ENCODE measurements at places on chromosomes 13 and 19. TPM values are rescaled to one million over a fixed set of nuclear protein-coding genes. Genes with fewer than 3 reads are reported as not detected.

DNA sequence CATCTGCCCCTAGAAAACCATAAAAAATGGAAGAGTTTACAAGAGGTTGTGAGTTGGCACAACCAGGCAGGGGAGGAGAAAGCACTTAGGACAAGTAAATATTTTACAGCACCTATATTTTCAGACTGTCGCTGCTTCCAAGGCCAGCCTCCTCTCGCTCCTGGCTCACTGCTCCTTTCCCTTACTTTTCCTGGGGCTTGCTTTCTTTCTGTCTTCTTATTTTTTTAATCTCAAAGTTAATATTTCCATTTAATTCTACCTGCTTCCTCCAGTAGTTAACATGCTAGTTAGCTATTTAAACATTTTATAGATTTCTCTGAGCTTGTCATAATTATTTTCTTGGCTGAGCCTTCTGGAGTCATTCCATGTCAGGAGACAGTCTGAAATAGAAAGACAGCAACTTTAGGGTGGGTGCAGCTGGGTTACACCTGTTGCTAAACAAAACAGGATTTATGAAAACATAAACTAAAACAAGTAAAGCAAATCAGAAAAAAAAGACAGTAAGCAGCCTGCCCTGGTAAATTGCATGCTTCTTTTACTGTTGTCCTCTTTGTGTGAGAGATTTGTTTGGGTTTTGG lies 330.1 kb downstream of the DLEU7 start:
- no peak overlapping the region for H3K4me3 ChIP-seq
- no peaks in the 10 kb centered on the region for H3K27me3 ChIP-seq
- peaks cover 16% of the 10 kb centered on the region for H3K4me1 ChIP-seq
- H3K27ac ChIP-seq = peak overlapping the region; percentile 40
- H3K36me3 ChIP-seq = no peaks in the 10 kb centered on the region

Gene KLK14
- total RNA-seq = 0.31 TPM

DNA sequence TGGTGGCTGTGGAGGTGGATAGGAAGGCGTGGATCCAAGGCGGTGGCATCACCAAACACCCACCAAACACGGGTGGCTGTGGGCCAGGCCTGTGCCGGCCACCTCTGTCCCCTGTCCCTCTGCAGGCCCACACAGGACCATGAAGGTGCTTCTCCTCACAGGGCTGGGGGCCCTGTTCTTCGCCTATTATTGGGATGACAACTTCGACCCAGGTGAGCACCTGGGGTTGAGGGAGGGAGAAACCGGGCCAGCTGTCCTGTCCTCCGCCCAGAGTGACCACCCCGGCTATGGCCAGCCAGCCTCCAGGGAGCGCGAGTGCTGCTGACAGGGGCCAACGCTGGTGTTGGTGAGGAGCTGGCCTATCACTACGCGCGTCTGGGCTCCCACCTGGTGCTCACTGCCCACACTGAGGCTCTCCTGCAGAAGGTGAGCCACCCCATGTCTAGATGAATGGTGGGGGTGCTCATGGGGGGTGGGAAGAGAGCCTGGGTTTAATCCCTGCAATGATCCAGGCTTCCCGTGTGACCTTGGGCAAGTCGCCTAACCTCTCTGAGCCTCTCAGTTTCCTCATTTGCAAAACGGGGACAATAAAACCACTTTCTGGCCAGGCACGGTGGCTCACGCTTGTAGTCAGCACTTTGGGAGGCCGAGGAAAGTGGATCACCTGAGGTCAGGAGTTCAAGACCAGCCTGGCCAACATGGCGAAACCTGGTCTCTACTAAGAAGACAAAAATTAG lies 4.0 kb downstream of the HSD11B1L start:
- DNase-seq = no peak
- H3K27me3 ChIP-seq = no peaks in the 10 kb centered on the region
- no peak overlapping the region for H3K4me3 ChIP-seq

Gene VN1R2
- total RNA-seq = not detected

Gene MEIOSIN
- total RNA-seq = not detected

Gene MADCAM1
- total RNA-seq = 0.44 TPM

Gene RDH8
- not detected for total RNA-seq

Gene TMEM221
- total RNA-seq = not detected

GRCh38 chr19:8142513-8142900 lies 6.9 kb downstream of the FBN3 start:
- no peaks in the 10 kb centered on the region for H3K4me1 ChIP-seq
- no peak overlapping the region for H3K4me3 ChIP-seq
- no peaks in the 10 kb centered on the region for H3K27me3 ChIP-seq
- H3K27ac ChIP-seq = no peak overlapping the region

DNA sequence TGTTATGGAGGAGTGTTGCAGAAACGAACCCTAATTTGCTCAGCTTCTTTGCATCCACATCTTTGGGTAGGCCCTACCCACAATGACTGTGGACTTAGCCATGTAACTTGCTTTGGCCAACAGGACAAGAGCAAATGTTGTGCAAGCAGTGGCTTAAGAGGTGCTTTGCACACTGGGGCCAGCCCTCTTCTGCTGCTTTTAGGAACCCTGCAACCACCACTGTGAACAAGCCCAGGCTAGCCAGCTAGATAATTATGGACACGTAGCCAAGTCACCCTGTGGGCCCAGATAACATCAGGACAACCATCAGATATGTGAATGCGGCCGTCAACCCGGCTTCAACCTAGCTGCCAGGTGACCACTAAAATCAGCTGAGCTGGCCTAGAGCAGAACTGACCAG lies 17.1 kb downstream of the C19orf47 start:
- H3K27me3 ChIP-seq = no peaks in the 10 kb centered on the region
- peaks cover 26% of the 10 kb centered on the region for H3K36me3 ChIP-seq
- no peaks in the 10 kb centered on the region for H3K4me1 ChIP-seq
- no peak overlapping the region for H3K4me3 ChIP-seq
- H3K27ac ChIP-seq = no peak overlapping the region
- DNase-seq = no peak

DNA sequence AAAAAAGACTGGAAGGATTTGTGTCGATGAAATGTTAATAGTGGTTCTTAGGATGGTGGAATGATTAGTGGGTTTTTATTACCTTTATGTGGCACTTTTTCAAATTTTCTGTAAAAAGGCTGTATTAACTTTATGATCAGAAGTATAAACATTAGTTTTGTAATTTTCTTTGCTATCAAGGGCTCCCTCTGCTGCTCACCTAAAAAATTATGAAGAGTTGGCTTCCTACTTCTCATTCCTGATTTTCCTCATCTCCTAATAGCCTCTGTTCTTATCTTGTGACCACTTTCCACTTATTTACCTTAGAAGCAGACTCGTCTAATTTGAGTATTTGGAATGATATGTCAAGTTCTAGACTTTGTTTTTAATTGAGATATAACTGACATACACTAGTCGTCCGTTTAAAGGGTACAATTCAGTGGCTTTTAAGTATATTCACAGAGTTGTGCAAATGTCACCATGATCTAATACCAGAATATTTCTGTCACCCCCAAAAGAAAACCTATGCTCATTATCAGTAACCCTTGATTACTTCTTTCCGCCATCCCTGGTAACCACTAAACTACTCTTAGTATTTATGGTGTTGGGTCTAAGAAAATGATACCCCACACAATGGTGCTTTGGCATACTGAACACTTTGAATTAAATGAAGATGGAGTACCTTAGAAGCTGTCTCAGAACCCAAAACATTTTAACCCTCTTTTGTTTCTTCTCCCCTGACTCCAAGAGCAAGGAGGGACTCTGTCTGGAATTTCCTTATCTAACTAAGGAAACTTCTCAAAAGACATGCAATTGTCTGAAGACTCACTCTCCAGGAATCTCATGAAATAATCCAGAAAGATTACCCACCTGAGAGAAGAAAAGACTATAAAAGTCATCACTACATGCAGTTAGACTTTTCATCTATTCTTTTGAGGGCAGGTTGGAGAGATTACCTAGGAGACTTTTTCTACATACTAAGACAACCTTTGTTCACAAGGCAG lies 311.3 kb downstream of the DLEU7 start:
- no peak overlapping the region for H3K4me3 ChIP-seq
- H3K4me1 ChIP-seq = no peaks in the 10 kb centered on the region
- no peaks in the 10 kb centered on the region for H3K27me3 ChIP-seq
- H3K36me3 ChIP-seq = no peaks in the 10 kb centered on the region

DNA sequence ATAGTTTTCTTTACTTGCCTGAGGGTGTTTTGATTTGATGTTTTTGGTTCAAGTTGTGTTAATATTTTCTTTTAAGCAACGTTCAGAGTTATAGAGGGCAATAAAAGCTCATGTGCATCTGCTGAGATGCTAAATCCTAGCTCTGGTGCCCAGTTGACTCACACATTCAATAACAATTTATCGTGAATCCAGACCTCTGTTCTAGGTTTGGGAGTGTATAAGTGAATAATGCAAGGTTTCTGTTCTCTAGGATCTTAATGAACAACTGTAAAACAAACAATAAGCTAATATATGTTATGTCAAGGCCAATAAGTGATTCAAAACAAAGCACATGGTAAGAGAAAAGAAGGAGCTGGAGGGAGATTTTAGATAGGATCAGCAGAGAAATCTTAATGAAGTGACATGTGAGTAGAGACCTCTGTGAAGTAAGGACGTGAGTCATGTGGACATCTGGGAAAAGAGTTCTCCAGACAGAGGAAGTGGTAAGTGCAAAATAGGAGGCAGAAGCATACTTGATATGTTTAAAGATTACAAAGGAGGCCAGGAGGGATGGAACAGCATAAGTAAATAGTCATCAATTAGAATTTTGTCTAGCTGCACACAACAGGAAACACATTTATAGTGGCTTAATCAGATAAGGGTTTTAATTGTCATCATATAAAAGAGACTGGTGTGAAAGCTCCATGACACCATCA lies 278.5 kb upstream of the HTR2A start:
- H3K27ac ChIP-seq = no peak overlapping the region
- H3K4me3 ChIP-seq = no peak overlapping the region
- no peaks in the 10 kb centered on the region for H3K36me3 ChIP-seq
- no peaks in the 10 kb centered on the region for H3K27me3 ChIP-seq
- no peak for DNase-seq
- H3K4me1 ChIP-seq = no peaks in the 10 kb centered on the region

GRCh38 chr19:48565090-48565489 lies 13.1 kb downstream of the SULT2B1 start:
- no peaks in the 10 kb centered on the region for H3K4me1 ChIP-seq
- no peak overlapping the region for H3K27ac ChIP-seq
- DNase-seq = no peak
- no peak overlapping the region for H3K4me3 ChIP-seq
- no peaks in the 10 kb centered on the region for H3K27me3 ChIP-seq

GRCh38 chr13:97539651-97540610 lies 106.0 kb downstream of the RAP2A start:
- no peak for DNase-seq
- H3K27me3 ChIP-seq = no peaks in the 10 kb centered on the region
- no peaks in the 10 kb centered on the region for H3K36me3 ChIP-seq
- no peaks in the 10 kb centered on the region for H3K4me1 ChIP-seq
- no peak overlapping the region for H3K4me3 ChIP-seq

Gene KASH5
- 0.31 TPM for total RNA-seq

GRCh38 chr13:55517312-55517711 lies 1623.4 kb upstream of the PRR20A start:
- H3K4me3 ChIP-seq = no peak overlapping the region
- no peaks in the 10 kb centered on the region for H3K27me3 ChIP-seq
- H3K36me3 ChIP-seq = no peaks in the 10 kb centered on the region
- no peaks in the 10 kb centered on the region for H3K4me1 ChIP-seq
- no peak for DNase-seq

GRCh38 chr13:23632048-23632582 lies 61.9 kb downstream of the TNFRSF19 start:
- no peak overlapping the region for H3K27ac ChIP-seq
- no peaks in the 10 kb centered on the region for H3K27me3 ChIP-seq
- H3K4me1 ChIP-seq = no peaks in the 10 kb centered on the region

GRCh38 chr13:37011788-37012187 lies 11.2 kb downstream of the EXOSC8 start:
- no peak overlapping the region for H3K4me3 ChIP-seq
- H3K4me1 ChIP-seq = no peaks in the 10 kb centered on the region
- no peak overlapping the region for H3K27ac ChIP-seq

Gene ZNF443
- 4.6 TPM for total RNA-seq

- H3K36me3 ChIP-seq = no peaks in the 10 kb centered on the region
- H3K27ac ChIP-seq = no peak overlapping the region
Observed at GRCh38 chr19:51294211-51294976, 17.1 kb upstream of the IGLON5 start.

Gene OR10H5
- total RNA-seq = not detected

DNA sequence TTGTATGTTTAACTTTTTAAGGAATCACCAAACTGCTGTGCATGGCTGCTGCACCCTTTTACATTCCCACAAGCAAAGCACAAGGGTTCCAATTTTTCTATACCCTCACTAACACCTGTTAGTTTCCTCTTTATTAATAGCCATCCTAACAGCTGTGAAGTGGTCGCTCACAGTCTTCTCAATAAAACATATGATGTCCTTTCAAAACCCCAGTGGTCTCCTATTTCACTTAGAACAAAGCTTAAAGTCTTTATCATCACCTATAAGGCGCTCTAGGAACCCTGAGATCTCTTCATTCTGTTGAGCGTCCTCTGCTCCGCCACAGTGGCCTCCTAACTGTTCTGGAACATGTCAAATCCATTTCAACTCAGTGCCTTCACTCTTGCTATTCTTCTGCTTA lies 400.5 kb downstream of the KLF12 start:
- H3K27me3 ChIP-seq = no peaks in the 10 kb centered on the region
- DNase-seq = no peak
- no peaks in the 10 kb centered on the region for H3K36me3 ChIP-seq
- H3K27ac ChIP-seq = no peak overlapping the region

Gene ZFP82
- total RNA-seq = 4.9 TPM
